ENCODE measurements at places on chromosomes 7 and 10.

DNA sequence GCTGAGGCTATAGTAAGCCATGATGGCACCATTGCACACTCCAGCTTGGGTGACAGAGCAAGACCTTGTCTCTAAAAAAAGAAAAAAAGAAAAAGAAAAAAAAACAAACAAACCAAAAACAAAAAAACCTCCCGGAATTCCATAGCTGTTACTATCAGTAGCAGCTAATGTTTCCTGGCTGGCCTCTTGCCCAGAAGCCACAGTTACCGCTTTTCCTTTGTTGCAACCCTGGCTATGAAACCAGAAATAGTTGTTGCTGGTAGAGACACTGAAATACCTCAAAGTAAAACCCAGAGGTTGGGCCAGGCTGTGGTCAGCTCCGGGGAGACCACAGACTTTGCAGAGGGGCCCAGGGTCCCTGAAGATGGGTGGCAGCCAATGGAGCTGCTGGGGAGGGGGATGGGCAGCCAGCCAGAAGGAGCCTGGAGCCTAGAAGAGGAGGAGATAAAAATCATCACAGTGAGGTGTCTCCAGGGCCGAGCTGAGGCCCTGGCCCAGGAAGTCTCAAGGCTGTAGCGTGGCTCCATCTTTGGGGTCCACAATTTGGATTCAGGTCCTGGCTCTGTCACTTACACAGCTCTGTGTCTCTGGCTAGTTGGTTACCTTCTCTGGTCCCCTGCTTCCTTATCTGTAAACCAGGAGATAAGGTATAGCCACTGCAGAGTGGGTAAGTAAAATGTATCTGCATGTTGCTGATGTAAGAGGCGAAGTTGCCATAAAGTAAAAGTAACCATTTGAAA lies 3.4 kb upstream of the CHST12 start:
- DNase-seq: no peak

GRCh38 chr10:77036993-77037734 lies 600.4 kb downstream of the KCNMA1 start:
- no peak for DNase-seq

DNA sequence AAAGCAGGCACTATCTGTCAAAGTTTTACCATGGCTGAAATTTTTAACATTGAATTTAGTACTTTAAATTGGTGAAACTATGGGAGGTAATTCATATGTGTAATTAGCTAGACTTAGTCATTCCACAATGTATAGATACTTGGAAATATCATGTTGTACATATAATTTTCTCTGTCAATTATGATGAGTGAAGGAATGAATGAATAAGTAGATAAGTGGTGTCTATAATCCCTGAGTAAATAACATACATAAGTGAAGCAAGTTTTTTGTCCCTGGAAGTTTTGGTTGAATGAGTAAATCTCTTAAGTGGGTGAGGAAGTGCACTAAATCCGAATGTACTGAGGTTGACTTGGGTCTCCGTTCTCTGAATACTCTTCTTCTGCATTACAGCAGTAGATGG lies 201.0 kb downstream of the CSTF2T start:
- no peak for DNase-seq

GRCh38 chr10:92045641-92046106 lies 122.1 kb downstream of the BTAF1 start:
- DNase-seq: no peak

DNA sequence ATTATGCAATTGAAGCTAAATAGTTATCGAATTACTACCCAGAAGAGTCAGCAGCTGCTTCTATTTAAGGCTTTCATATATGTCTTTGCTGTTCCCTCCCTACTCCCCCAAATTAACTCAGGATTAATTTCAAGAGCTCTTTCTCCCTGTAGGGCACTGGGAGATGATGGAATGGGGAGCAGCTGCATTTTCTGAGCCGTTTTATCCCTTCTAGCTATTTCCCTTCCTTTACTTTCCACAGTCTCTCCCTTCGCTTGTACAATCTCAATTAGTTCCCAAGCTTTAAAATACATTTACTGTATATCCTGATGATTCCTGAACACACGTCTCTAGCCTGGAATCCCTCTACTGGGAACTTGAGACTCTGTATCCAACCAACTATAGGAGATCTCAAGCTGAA lies 19.8 kb upstream of the TSPAN12 start:
- no peak for DNase-seq

- DNase-seq: no peak
These were observed 3.9 kb downstream of the FMC1 start for GRCh38 chr7:139345042-139345441.

DNA sequence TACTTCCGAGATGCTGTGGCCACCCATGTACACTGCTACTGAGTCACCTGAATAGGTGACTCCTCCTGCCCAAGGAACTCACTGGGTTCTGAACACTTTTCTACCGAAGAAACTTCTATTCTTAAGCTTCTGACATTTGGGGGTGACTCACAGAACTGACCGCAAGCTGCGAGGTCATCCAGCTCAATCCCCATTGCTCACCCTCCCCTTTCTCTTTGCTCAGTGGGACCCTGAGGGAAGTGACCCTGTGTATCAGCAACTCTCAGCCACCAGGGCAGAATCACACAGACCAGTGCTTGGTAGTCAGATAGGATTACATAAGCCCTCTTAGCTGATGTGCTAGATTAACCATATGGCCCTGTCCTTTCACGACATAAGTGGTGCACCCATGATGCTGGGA lies 46.3 kb downstream of the INSYN2A start:
- no peak for DNase-seq

- no peak for DNase-seq
These were observed 5.5 kb upstream of the CACUL1 start for GRCh38 chr10:118760265-118760664.

- no peak for DNase-seq
These were observed 34.6 kb upstream of the MALRD1 start for GRCh38 chr10:19014034-19014433.

DNA sequence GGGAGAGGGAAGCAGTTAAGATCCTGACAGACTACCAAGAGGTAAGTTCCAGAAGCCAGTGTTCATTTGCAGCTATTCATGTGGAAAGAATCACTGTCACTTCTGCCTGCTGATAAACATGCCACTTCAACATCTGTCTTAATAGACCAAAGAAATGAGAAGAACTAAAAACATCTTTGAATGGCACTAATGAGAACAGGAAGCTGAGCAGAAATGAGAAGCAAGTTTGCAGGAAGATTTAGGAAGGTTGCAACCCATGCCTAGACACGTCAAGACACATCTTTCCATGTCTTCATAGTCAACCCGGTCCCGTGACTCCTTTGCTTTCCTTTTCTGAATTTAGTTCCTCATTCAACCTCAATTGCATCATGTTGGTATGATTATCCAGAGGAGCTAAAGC lies 180.0 kb downstream of the PDE1C start:
- DNase-seq: no peak

DNA sequence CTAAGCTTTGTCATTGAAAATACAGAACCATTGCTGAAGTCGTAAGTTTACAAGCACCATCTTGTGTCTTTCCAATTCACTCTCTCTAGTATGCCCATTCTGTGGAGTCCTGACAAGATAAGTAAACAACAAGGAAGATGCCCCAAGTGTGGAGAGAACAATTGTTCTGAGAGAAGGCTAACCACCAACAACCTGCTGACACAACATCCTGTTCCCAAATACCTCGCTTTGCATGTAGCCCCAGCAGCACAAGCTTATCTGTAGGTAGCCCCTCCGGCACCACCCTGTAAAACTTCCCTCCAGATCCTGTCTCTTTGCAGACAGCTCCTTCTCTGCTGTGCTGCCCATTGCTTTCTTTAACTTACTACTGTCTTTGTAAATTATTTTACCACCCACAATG lies 233.3 kb upstream of the AOAH start:
- no peak for DNase-seq

- no peak for DNase-seq
These were observed 193.1 kb downstream of the SORCS1 start for GRCh38 chr10:106971411-106971831.

- DNase-seq: no peak
These were observed 133.8 kb upstream of the PLXNA4 start for GRCh38 chr7:132709971-132710567.

- no peak for DNase-seq
These were observed 746.0 kb upstream of the POT1 start for GRCh38 chr7:125675640-125676039.

- DNase-seq: no peak
These were observed 181.1 kb downstream of the SDHAF3 start for GRCh38 chr7:97298561-97298960.

- DNase-seq: no peak
These were observed 233.5 kb upstream of the KIAA1217 start for GRCh38 chr10:23975431-23975830.

GRCh38 chr7:151205730-151206129 lies 4.6 kb downstream of the H2BK1 start:
- no peak for DNase-seq

DNA sequence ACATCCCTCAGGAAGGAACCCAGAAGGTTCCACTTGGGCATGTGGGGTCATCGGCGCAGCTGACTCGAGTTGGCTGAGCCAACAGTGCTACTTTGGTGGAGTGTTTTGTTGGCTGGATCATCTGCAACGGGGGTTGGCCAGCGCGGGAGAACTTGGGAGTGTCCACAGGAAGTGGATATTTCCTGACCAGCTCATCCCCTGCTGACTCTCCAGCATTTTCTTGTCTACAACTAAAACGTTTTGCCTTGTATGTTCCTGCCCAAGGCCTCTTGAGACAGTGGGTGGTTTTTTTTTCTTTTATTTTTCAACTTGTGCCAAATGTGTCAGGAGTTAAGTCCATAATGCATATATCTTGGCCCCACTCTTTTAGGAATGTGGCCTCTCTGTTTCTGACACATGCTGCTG lies 208.6 kb downstream of the ZNF365 start:
- DNase-seq: no peak

GRCh38 chr10:120400601-120401000 lies 56.4 kb upstream of the PLPP4 start:
- DNase-seq: no peak

- DNase-seq: no peak
These were observed 27.7 kb downstream of the DENND11 start for GRCh38 chr7:141674171-141674671.

DNA sequence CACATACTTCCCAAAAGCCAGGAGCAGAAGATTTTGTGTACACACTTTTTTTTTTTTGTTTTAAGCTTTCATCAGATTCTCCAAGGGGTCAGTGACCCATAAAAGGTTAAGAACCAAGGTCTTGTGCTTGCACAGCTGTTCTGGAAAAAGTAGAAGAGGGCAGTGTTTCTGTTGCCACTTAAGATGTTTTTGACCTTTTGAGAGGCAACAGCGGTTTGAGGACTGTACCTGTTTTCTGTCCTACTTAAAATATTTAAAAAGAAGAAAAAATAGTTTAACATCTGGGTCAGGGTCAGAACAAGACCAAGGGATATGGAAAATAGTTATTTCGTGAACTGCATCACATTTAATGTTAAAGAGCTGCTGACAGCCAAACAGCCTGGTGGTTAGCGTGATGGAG lies 32.9 kb downstream of the AUTS2 start:
- DNase-seq: no peak

DNA sequence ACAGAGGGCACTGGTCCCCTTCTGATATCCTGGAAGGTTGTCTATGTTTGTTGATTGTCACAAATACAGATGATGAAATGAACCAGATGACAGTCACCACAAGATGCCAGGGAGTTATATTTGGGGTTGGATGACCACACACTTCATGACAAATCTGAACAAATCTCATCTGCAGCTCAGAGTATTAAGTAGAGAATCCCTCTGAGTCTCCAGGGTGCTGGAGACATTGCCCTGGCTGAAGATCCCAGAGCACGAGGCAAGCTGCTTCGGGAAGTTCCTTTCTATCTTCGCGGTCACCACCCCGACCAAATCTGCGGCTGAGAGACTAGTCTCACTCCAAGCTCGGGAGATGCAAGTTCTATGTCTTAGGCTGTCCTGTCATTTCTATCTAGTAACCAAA lies 9.0 kb downstream of the DENND2A start:
- no peak for DNase-seq

DNA sequence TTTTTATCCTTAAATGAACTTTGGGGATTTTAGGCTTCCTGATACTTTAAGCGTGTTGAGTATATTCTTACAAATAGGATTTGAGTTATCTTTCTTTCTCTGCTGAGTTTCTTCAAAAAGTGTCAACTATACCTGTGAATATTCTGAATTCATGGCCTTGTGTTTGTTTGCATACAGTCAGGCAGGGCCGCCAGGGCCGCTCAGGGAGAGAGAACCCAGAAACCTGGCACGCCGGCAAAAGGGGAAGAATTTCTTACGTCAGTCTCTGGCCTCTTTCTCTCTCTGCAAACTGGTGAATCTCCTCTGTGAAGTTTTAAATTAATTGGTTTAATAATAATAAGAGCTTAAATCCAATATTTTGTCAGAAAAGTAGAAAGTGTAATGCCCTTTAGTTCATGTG lies 29.3 kb upstream of the BNIP3 start:
- no peak for DNase-seq

DNA sequence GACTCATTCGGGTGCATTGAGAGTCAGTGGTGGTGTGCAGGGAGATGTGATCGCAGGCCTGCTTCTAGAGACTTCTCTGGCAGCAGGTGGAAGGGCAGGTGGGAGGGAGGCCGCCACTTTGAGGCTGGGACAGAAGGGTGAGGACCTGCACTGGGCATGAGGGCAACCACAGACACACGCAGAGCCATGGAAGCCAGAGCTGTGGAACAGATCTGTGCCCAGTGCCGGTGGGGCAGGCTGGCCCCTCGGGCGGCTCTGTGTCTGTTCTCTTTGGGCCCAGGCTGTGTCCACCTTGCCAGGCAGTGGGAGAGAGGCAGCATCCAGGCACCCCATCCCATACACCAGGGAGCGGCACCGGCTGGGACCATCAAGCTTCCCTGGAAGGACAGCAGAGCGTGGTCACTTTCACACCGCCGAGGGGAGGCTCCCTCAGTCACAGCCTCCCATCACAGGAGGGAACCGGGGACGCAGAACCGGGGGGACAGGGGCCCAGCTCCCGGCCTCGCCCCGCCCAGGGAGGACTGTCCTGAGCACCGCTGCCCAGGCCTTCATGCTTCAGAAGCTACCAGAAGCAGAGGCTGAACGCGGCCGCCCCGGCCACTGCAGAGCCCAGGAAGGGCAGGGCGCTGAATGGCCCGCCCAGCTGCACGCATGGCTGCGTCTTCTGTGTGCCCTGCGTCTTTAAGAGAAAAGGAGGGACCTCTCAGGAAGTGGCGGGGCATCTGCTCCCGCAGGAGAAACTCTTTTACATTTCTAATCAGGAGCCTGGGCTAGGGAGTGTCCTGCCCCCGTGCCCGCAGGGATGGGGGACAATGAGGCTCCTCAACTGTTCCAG lies 32.1 kb downstream of the EN2 start:
- DNase-seq: no peak

GRCh38 chr7:42351316-42351935 lies 114.4 kb upstream of the GLI3 start:
- DNase-seq: no peak

- DNase-seq: no peak
These were observed 127.6 kb downstream of the CHN2 start for GRCh38 chr7:29322023-29322712.

DNA sequence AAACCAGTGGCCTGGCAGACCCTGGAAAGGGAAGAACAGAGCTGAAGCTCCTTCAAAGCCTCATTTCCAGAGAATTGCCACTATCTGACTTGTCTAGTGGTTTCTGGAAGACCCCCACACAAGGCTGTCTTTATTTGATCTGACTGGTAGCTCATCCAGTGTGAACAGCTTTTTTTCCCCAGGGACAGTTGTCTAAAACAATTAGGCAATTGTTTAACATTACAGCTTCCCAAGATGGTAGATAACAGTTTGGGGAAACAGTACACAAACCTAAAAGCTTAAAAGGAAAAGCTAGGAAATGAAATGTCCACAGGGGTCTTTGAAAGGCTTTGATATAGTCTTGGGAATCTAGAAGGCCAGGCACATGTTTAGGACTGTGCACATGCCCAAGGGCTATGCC lies 203.4 kb upstream of the CTBP2 start:
- DNase-seq: no peak

Measured in stimulated activated CD4-positive, alpha-beta T cell treated with anti-CD3 and anti-CD28 coated beads, TNF-alpha, amount 100 ng/mL, for 1 hour (primary cell).